ENCODE measurements at places on chromosomes 7 and 10.

DNA sequence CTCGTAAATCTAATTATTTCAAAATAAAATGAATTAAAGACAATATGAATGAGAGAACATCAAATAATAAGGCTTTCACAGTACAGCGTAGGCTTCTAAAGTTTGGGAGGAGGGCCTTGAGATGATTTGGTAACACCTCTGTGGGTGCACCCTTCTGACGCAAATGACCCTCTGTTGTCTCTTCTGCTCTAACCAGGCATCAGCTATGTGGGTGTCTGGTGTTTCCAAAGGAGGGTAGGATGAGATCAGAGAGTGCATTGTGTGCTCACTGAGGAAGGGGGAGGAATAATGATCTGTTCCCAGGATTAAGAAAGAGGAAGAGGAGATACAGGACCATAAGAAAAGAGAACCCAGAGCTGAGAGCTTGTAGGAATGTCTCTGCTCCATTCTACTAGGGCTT is 420.4 kb downstream of the SDK1 start:
- no peak for DNase-seq

- no peak for DNase-seq
These were observed 174.8 kb downstream of the PTEN start for GRCh38 chr10:88038268-88038667.

DNA sequence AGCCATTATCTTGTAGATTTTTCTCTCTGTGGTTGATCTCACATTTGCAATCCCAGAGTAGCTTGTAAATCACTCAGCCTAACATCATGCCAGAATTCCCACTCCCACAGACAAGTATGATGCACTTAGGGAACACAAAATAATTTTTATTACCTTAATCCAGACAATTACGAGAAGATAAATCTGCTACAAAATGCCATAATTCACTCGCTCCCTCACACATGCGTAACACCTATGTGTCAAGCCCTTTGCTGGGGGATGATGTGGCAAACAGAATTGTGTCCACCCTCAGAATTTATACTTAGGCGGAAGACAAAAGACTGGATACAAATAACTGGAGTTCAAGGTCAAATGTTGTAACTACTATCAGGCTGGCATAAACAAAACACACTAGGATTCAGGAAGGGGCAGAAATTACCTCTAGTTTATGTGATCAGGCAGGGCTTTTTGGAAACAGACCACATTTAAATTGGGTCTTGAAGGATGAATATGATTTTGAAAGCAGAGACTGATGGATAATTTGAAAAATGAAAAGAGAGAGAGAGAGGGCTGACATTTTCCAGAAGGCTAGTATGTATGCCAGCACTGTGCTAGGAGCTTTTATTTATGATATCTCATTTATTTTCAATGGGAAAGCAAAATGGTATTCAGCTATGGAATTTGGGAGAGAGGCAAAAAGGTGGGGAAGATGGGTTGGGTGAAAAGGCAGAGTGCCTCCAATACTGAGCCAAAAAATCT is 69.8 kb downstream of the DOCK4 start:
- DNase-seq = no peak

- DNase-seq = no peak
These were observed 43.1 kb upstream of the FAM180A start for GRCh38 chr7:135791543-135792362.

- no peak for DNase-seq
These were observed 171.1 kb upstream of the PHF14 start for GRCh38 chr7:10802526-10802925.

DNA sequence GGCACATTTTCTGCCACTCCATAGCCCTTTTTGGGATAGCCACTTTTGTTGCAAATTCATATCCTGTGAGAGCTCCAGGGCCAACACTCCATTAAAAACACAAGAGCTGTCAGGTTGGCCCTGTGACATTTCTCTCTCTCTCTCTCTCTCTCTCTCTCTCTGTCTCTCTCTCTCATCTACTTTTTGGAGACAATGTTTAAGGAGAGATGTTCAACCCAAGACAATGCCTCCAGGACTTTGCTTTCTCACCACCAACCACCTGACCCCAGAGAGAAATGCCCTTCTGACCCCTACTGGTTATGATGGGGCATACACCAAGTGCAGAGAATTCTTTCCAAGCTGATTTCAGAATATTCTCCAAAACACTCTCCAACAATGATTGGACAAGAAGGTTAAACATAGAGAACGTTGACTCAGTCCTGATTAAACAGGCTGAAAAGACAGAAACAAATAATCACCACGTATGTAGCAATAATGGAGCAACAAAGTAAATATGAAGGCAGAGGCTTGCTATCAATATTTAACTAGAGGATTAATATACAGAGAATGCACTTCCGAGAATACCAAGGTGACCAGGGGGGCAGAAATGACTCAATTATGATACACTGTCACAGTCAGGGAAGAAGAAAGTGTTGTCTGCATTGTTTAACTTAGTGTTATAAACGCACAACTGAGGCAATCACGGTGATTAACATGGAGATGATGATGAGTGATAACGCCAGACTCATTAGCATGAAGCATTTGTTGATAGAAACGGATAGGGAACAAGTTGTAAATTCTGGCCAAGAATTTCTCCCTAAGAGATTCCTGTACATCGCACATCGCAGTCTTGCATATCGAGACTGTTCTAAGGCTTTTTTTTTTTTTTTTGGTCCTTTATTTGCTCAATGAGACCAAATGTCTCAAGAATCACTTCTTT is 178.5 kb downstream of the NRP1 start:
- peak; percentile 28 for DNase-seq

- DNase-seq = no peak
These were observed 205.8 kb downstream of the HECW1 start for GRCh38 chr7:43318188-43318770.

DNA sequence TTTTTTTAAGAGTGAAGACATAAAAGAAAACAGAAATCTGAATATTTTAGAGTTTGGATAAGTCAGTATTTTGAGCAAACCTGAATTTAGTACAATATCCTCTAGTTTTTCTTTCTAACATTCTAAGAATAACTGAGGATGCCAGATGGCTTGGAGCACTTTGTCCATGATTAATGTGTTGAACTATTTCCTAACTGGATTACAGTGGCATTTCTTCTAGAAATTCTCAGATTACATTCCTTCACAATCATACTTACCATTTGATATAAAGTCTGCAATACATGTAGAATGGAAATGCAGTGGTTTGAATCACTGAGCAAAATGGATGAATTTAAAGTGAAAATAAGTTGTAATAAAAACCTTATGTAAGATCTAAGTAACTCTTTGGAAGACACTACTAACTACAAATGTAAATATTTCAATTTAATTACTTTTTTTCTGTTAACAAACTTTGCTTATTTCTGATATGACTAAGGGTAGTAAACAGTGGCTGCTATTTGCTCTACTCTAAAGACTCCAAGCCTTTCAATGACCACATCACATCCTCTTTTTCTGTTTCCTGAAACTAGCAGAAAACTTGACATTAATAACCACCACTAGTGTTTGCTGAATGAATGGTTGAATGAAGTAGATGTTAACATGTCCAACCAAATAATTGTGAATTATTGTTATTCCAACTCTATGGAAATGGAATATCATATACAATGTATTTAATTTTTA is 102.8 kb downstream of the PRKG1 start:
- DNase-seq = no peak

GRCh38 chr10:105974803-105975456 is 1189.6 kb downstream of the SORCS1 start:
- no peak for DNase-seq

- DNase-seq = no peak
These were observed 408.5 kb upstream of the MKI67 start for GRCh38 chr10:128534686-128535085.

DNA sequence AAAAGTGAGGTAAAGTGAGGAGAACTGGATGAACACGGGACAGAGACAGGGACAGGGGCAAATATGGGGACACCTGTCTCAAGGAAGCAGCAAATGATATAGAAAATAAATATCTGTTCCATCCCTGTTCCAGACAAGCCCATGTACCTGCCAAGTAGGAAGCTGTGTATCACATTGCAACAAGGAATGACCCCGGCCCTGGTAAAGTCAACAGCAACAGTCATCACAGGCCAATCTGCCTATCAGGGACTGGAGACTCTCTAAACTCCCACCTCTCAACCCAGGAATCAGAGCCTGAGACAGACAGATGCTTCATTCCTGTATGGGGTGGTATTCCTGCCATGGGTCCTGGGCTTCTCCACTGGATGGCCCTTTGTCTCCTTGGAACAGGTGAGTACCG is 156.6 kb upstream of the PRSS1 start:
- DNase-seq = no peak

- no peak for DNase-seq
These were observed 181.8 kb upstream of the MBL2 start for GRCh38 chr10:52954407-52954806.

DNA sequence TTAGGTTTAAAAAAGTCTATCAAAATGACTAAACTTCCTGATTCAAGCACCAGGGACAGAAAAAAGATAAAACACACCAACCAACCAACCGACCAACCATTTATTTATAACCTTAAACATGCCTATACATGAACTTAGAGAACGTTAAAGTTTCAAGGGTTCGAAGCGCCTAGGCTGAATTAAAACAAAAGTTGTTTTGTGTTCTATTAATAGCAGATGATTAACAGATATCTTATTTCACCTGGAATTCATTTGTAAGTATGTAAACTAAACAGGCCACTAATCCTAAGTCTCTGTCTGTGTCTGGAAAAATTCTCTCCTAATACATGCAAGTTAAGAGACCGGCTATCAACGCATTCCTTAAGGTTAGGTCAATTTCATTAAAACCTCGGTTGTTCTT is 1.4 kb downstream of the BAIAP2L1 start:
- no peak for DNase-seq

GRCh38 chr10:17109475-17110207 is 20.0 kb downstream of the CUBN start:
- no peak for DNase-seq

DNA sequence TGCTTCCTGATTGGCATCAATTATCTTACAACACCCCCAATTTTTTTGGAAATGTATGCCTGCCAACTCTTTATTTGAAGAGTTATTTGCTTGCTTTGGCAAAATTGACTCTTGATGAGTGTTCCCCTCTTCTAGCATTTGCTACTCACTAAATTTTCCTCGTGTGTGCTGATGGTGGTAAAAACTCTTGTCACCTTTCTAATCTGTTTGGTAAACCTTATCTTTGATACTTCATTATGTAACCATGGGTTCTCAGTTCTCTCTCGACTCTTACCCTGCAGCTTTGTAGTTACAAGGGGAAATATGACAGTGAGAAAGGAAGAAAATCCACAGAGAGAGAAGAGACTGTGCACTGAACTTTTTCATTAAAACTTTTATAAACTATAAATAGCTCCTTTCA is 102.5 kb downstream of the CDK14 start:
- no peak for DNase-seq

GRCh38 chr7:746155-747061 is 19.3 kb upstream of the PRKAR1B start:
- no peak for DNase-seq

DNA sequence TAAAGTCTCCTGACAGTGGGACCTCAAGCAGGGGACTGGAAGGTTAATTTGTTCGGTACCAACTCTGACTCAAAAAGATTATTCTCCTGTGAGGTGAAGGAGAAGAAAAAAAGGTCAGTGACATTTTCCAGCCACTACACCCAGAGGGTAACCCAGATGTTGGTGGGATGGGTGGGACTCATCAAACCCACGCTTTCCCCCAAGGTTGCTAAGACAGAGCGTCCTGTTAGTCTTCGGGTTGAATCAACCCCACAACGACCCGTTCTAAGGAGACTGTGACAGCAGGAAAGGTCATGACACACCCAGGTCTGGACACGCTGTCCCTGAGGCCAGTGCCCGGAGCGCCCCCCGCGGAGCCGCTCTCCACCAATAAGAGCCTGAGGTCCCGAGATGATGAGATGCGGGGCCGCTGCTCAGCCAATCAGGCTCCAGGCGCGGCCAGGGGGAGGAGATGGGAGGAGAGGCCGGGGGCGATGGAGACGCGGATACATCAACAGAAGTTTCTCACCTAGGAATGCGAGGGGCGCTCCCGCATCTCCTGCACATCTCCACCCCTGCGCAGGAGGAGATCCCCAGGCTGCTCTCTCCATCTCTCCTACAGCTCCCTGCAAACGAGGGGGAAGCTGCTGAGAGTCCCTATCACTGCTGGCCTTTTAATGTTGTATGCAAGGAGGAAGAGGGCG is at the start of gene WNT16:
Gene WNT16 (plus strand): TSS at position 493 of the 683 bp plus-strand sequence. CDS start 293 bp downstream, outside the sequence.
- DNase-seq = no peak

- DNase-seq = no peak
These were observed 15.4 kb downstream of the PDZD7 start for GRCh38 chr10:101015582-101015973.

DNA sequence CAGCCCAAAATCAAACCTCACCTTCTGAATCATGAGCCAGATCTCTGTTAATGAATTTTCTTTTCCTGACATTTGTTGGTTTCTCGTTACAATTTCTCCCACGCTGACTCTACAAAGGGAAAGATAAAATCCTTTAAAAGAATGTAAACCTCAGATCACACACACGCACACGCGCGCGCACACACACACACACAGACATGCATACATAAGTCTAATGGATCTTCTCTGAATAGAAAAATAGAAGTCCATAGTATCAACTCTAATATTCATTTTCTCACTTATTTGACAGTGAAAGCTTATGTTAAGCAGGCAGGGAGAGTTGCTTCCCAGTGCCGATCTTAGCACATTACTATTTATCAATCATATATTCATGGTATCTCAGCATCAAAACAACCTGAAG is 1.4 kb downstream of the ETV1 start:
- DNase-seq = no peak

GRCh38 chr10:46292573-46293023 is 5.8 kb downstream of the ANTXRL start:
- no peak for DNase-seq

GRCh38 chr7:18294411-18294810 is 201.1 kb upstream of the HDAC9 start:
- DNase-seq = no peak

All from stimulated activated CD4-positive, alpha-beta T cell treated with anti-CD3 and anti-CD28 coated beads, Interleukin-2, amount 100 ng/mL, for 4 hours (primary cell).